Esophagus muscularis mucosa (tissue), 4 donors: ENCODE measurements at places on chromosomes 13 and 19. TPM values are rescaled to one million over a fixed set of nuclear protein-coding genes. Genes with fewer than 3 reads are reported as not detected.

F7 gene
- 1.6 TPM for total RNA-seq

ZNF283 gene
- 7.5 TPM for total RNA-seq

MCF2L gene
- total RNA-seq, result 18.9 TPM

RNF225 gene
- total RNA-seq, result not detected

KEAP1 gene
- total RNA-seq, result 51.9 TPM

MICOS13 gene
- total RNA-seq, result 58.6 TPM

FGF21 gene
- not detected for total RNA-seq

VSTM1 gene
- not detected for total RNA-seq

NPAS1 gene
- total RNA-seq, result not detected
